Stimulated activated CD8-positive, alpha-beta memory T cell treated with anti-CD3 and anti-CD28 coated beads, Interleukin-15, amount 100 ng/mL, for 1 hour (primary cell): ENCODE measurements at places on chromosomes 3 and 15.
A peak's percentile ranks its signal among the peaks of the same experiment; 100 is the strongest.

GRCh38 chr3:126827121-126827520, 123.1 kb downstream of the CHCHD6 start:
- no peak for DNase-seq

DNA sequence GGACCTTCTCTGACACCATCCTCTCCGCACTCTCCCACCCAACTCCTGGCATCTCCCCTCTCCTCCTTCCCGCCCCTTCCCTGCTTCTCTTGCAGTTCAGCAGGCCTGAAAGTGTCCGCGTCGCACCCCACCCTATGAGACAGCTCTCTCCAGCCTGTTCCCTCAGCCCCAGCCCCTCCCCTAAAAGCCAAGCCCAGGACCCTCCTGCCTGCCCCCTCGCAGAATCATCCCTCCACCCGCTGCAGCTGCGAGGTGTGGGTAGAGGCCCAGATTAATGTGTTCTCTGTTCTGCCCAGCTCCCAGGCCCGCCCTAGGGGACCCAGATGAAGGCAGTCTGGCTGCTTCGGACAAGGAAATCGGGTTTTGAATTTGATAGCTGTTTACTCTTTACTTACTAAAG, 410 bp downstream of the PRR23E start:
- no peak for DNase-seq

- DNase-seq = no peak
Measured at GRCh38 chr15:56094171-56094570, 100.8 kb upstream of the NEDD4 start.

GRCh38 chr15:49094923-49095322, 48.7 kb upstream of the SECISBP2L start:
- no peak for DNase-seq

DNA sequence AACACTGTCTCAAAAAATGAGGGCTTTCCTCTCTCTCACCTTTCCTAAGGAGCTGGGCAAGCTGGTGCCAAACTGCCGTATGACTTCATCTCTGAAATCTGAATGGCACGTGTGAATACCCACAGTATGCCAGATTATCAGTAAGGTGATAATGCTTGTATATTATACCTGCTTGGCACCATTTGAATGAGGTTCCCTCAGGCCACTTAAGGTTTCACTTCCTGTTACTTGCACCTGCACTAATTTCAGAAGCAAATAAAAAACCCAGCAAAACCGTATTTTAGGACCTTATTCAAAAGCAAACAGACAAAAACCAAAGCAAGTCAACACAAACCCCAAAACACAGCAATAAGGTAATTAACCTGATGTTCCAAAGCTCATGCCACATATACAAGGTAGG, 19.7 kb downstream of the FOXP1 start:
- DNase-seq = no peak

GRCh38 chr15:51262463-51262862, 75.9 kb downstream of the CYP19A1 start:
- DNase-seq = no peak

DNA sequence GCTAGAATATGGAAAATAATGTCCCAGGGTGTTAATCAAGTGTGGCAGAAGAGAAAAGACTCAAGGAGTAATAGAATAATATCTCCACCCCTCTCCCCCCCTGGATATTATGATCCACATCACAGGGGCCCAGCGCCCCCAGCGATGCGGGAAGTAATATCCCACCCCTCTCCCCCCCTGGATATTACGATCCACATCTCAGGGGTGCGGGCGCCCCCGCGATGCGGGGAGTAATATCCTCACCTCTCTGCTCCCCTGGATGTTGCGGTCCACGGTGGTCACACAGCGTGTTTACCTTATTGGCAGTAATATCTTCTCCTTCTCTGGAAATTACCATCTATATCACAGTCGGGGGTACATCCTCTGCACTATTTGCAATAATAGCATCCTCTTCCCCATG, 97.1 kb upstream of the OSBPL11 start:
- DNase-seq = no peak

DNA sequence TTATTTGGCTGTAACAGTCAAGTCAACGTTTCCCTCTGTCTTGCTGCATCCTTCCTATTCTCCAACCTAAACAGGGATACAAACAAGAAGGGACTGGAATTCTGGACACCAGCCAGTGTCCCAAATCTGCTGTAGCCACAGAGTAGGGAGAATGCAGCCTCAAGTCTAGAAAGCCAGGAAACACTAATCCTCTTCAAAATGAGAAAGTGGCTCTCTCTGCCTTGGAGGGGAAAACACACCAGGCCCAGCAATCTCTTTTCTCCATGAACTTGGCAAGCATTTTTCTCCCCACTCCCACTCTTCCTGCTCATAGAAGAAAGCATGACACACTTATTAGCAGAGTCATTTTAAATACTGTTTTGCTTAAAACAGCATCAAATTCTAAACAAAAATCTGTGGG, 781.7 kb downstream of the SQOR start:
- DNase-seq = no peak

DNA sequence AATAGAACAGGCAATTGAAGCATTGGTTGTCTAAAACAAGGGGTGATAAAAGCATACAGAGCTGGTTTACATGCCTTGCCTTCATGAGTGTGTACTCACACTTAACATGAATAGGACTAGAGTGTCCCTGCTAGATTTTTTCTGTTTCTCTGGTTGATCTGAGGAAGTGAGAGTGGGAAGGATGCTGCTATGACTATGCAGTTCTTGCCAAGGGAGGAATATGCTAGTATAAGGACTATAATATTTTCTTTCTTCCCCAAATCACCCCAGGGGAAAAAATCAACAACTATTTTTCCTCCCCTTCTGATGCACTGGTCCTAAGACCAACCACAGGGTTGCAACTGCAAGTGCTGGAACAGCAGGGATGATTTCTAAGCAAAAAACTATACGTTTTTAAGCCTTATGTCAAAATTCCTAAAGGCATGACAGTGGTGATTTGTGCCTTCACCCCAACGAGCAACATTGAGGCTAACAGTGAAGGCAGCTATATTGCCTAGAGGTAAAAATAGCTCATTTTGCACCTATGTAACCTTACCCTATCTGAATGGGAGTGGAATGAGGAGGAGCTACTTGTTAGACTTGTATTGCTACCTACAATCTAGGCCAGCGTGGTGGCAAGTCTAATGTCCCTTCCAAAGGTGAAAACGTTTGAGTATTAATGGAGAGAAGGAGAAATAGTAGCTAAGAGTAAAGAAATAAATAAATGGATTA, 33.5 kb upstream of the USP8 start:
- no peak for DNase-seq

GRCh38 chr3:61803983-61804382, 242.6 kb downstream of the PTPRG start:
- DNase-seq = no peak

DNA sequence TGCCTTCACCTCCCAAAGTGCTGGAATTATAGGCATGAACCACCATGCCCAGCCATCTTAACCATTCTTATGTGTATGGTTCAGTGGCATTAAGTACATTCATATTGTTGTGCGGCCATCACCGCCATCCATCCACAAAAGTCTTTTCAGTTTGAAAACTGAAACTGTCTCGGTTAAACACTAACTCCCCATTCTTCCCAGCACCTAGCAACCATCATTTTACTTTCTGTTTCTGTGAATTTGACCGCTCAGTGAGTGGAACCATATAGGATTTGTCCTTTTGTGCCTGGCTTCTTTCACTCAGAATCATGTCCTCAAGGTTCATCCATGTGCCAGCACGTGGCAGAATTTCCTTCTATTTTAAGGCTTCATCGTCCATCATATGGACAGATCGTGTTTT, 5.8 kb downstream of the MCM2 start:
- no peak for DNase-seq

DNA sequence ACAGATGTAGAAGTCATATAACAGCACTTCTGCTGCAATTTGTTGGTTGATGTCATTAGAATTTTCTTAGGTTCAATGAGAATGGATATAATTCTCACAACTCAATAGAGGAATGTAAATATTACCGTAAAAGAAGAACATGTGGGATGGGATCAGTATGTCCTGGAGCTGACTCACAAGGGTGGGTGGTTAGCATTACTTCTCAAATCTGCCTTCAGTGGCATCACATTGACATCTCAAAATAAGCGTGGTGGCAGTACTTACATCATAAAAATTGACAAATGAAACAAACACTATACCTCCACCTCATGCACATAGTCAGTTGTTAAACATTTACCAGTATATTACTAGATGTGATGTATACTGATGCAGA, 1068.0 kb upstream of the CADM2 start:
- no peak for DNase-seq

- DNase-seq = peak; percentile 14
Measured at GRCh38 chr15:34588046-34588674, 4.7 kb upstream of the GOLGA8B start.

GRCh38 chr15:43792761-43793476, 799 bp downstream of the SERF2 start:
- DNase-seq = no peak

DNA sequence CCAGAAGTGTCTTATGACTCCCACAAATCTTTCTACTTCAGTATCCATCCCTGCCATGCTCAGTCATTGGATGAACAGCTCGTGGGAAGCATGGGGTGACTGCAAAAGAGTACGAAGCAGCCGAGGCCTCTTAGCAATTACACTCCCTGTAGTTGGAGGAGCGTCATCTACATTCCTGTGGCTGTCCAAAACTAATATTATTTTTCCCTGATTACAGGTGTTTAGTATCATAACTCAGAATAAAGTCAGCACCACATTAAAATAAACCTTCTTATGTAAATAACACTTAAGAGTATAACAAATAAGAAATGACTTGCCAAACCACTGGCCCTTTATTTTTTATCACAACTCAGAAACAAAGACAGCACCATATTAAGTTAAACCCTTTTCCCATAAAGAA, 141.5 kb downstream of the PLOD2 start:
- DNase-seq = no peak

GRCh38 chr3:15936312-15936711, 138.5 kb upstream of the ANKRD28 start:
- no peak for DNase-seq

DNA sequence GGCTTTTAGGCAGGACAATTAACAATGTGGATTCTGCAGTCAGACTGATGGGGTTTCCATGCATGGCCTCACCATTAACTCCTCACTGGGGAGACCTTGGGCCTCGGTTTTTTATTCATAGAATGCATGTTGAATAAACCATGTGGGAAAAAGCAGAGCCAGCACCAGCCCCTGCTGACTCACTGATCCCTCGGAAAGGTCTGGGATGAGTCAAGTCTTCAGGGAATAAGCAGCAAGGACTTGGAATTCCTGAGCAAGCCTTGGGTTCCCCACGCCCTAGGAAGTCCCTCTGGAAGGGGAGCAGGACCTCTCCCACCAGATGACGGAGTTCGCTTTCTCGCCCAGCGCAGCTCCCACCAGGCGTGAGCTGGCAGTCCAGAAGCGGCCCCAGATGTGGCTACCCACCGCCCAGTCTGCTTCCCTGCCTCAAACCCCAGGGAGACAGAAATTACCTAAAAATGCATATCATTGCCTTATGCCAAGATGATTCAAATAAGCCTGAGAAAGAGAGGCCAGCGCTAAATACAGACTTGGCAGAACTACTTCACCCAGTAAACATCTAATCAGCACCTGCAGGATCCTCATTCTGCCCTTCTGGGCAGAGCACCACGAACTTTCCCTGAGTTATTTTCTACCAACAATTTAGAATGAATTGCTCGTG, 45.4 kb downstream of the BTD start:
- DNase-seq = no peak

DNA sequence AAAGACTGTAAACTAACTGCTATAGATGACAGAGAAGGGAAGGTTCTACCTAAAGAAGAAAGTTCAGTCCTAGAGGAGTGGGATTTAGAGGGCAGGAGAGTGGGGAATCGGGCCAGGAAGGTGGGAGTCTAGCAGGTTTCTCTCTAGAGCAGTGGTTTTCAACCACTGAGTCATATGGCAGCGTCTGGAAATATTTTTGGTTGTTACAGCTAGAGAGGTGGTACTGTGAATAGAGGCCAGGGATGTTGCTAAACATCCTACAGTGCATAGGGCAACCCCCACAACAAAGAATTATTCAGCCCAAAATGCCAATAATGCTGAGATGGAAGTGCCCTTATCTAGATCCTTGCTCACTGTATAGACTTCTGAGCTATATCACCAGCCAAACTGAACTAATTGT, 28.7 kb downstream of the ATP1B3 start:
- DNase-seq = no peak

DNA sequence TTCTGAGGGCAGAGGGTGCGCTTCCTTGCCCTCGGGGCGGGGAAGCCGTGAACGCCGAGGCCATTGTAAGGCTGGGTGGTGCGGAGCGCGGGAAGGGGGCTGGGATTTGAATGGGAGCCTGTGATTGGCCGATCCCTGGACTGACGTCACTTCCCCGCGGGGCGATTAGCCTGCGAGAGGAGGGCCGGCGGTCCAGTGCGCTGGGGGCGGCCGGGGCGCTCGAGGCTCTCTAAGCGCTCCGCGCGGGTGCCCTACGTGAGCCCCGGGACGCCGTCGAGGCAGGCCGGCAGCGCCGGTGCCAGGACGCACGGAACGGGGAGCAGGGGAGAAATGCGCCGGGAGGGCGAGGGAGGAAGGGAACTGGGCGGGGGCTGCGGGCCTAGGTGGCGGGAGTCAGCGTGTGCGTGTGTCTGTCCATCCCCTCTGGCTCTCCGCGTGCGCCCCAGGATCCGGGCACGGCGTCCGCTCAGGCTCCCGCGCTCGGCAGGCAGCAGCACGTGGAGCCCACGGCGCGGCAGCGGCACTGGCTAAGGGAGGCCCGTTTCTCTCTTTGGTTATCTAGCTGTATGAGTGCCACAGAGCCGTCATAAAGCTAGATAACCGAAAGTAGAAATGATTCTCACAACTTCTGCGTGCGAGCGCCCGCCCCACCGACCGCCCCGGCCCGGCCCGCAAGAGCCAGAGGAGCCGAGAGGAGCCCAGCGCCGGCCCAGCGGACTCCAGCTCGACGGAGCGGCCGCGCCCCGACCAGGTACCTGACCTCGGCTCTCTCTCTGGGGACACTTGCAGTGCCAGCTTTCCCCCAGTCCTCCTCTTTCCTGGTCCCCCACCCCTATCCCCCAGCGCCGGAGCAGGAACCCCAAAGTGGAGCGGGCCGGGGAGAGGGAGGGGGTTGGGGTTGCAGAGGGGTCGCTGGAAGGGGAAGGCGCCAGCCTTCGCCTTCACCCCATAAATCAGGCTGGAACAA, 33.1 kb upstream of the POLG start:
- no peak for DNase-seq

DNA sequence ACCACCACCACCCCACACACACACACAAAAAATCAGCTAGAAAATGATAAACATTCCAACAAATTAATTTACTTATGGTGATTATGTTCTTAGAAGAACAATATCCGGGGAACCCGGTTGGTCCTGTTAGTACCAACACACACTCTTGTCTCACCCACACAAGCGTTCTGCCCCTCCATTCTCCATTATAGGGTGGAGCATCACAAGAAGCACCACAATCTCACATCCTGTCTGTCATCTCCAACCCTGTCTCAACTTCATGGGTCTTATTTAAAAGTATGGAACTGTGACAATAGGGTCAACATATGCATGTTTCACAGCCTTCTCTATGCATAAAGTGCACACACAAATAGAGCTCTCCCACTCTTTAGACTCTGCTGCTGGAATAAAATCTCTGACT, 5.6 kb downstream of the GSK3B start:
- no peak for DNase-seq

- no peak for DNase-seq
Measured at GRCh38 chr3:58241306-58242044, 3.9 kb downstream of the ABHD6 start.
